Activated naive CD4-positive, alpha-beta T cell treated with Interleukin-2 at 50 U/mL for 16 hours (primary cell): ENCODE measurements at places on chromosomes 6 and 20.

DNA sequence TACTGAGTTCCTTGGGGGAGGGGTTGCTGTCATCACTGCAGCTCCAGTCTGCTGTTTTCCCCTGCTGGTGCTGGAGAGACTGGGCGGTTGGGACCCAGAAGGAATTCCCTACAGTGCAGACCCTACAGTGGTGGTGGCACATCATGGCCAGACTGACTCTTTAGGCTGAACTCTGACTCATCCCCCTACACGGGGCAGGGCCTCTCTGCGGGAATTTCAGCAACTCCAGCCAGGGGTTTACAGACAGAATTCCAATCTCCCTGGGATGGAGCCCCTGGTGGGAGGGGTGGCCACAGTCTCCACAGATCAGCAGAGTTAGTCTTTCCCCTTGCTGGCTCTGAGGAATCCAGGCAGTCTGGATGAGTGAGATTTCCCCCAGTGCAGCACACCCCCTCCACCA is 46.9 kb upstream of the MAPK13 start:
- DNase-seq: no peak

DNA sequence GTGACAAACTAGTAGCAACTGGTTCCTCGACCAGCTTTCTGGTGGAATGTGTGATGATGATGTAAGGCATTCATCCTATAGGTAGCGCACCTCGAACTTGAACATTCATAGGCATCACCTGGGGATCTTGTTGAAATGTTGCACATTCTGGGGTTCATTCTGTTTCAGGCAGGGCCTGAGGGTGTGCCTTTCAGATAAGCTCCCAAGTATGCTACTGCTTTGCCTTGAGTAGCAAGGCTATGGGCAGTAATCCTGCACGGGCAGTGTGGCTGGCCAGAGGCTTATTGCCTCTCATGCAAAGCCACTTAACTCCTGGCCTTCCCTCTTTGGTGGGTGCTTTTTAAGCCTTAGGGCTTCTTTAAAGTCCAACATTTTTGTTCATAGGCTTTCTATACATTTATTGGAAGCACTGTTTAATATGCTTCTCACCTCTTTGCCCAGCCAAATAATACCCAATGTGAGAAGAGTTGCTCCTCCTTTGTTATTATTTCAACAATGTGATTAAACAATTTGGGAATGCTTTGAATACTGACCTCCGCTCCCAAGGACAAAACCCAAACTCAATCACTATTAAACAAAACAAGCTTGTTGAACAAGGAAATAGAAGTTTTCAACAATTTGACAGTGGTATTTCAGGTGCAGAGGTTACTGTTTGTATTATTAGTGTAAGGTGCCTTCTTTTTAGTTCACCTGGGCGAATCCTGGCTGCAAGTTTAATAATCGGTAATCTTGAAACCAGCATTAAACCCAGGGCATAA is 57.5 kb downstream of the JARID2 start:
- DNase-seq: no peak

DNA sequence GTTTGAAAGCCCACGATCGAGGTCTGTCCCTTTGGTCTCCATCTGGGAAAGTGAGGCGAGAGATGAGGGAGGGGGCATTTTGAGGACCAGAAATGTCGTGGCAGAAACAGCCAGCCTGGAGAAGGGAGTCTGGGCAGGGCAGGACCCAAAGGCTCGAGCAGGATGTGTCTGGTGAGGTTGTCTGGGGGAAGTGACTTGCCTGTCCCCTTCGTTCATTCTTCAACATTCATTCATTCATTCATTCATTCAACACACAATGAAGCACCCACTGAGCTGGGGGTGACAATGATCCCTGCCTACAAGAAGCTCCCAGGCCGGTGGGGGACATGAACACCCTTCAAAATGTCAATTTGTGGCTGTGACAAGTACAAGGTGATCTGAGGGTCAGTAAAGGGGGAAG is 80.5 kb downstream of the CEBPB start:
- no peak for DNase-seq

- DNase-seq: no peak
Observed at GRCh38 chr6:28657381-28657768, 131.7 kb downstream of the GPX5 start.

- no peak for DNase-seq
Observed at GRCh38 chr6:108164815-108165706, 761 bp upstream of the NR2E1 start.

GRCh38 chr20:2230726-2231488 is 64.9 kb upstream of the TGM3 start:
- no peak for DNase-seq

GRCh38 chr20:32807706-32808105 is 12.0 kb upstream of the MAPRE1 start:
- no peak for DNase-seq

GRCh38 chr20:40938020-40938419 is 90.6 kb upstream of the TOP1 start:
- DNase-seq: no peak

GRCh38 chr6:136521427-136521826 is 28.8 kb downstream of the MAP7 start:
- no peak for DNase-seq

- no peak for DNase-seq
Observed at GRCh38 chr6:31498748-31499147, 803 bp downstream of the MICB start.

- no peak for DNase-seq
Observed at GRCh38 chr6:111802015-111802414, 71.2 kb downstream of the FYN start.

DNA sequence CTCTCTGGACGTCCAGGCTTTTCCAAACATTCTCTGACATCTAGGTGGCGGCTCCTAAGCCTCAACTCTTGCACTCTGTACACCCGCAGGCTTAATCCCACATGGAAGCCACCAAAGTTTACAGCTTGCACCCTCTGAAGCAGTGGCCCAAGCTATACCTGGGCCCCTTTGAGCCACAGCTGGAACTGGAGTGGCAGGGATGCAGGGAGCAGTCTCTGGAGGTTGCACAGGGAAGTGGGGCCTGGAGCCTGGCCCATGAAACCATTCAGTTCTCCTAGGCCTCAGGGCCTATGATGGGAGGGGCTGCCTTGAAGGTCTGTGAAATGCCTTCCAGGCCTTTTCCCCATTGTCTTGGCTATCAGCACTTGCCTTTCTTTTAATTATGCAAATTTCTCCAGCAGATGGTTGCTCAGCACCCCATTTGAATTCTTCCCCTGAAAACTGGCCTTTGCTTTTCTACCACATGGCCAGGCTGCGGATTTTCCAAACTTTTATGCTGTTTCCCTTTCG is 64.9 kb downstream of the IRF4 start:
- no peak for DNase-seq

DNA sequence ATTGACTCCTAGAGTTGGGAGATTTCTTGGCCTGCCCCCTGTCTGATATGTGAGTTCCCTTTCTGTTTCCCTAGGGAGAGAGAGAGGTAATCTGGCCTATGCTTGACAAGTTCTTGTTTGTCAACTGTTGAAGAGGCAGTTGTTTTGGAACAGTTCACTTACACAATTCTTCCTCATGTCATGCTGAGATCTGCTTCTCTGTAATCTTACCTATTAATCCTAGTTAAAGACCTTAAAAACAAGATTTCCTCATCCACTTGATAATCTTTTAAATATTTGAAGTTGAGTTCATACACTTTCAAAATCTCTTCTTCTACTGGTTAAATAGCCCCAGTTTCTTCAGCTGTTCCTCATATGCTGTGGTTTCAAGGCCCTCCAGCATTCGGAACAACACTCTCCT is 89.9 kb downstream of the FIG4 start:
- no peak for DNase-seq

DNA sequence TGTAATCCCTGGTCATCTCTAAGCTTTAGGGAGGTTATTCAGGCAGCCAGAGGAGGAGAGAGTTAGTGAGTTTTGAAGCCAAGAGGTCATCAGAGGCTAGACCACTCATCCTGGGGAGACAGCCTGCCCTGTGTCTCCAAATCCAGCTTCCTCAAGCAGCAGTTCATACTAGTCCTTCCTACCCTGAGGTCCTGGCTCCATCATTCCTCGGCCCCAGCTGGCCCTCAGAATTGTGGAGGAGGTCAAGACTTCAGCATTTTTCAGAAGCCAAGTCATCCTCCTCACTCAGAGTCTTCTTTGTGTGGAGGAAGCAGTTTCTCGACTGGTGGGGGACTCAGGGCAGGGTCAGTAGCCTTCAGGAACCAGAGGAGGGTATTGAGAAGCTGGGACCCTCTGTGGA is 12.4 kb upstream of the KIAA1755 start:
- DNase-seq: no peak

GRCh38 chr6:170274713-170275560 is 15.9 kb downstream of the DLL1 start:
- no peak for DNase-seq

DNA sequence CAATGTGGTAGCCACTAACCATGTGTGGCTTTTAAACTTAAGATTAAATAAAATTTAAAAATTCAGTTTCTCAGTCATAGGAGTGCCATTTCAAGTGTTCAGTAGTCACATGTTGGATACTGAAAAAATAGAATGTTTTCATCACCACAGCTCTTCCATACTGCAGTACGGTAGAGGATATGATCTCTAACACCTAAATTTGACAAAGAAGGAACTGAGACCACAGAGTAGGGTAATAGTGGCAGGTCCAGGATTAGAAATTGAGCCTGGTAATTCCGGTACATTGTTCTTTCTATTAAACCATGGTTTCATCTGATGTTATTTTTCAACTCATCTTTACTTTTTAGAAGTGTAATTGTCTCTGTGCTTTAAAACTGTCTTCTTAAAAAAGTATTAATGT is 104.0 kb downstream of the CD2AP start:
- no peak for DNase-seq

- DNase-seq: no peak
Observed at GRCh38 chr20:53085720-53086119, 113.6 kb downstream of the TSHZ2 start.

GRCh38 chr6:120077489-120077888 is 727.9 kb upstream of the MAN1A1 start:
- no peak for DNase-seq

DNA sequence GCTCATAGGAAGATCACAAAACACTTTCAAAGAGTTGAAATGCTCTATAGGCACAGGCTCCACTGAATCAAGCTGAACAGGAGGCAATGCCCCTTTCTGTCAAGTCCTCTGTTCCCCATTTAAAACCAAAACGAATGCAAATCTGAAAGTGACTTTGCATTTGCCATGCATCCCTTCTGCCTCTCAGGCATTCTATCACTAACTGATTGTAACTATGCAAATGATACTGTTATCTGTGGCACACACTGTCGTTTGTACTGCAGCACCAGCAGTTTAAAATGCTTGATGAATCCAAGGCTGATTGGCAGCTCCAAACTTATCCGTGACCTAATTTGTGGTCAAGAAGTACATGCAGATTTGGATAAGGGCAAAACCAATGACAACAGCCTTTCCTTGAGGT is 1067.5 kb upstream of the MAP3K7 start:
- no peak for DNase-seq

- DNase-seq: no peak
Observed at GRCh38 chr20:43389839-43390626, 67.7 kb upstream of the SRSF6 start.

GRCh38 chr20:20895537-20895936 is 183.1 kb upstream of the RALGAPA2 start:
- no peak for DNase-seq

GRCh38 chr20:47479506-47479905 is 22.2 kb upstream of the NCOA3 start:
- DNase-seq: no peak

- no peak for DNase-seq
Observed at GRCh38 chr20:23003077-23003635, 32.0 kb upstream of the SSTR4 start.

DNA sequence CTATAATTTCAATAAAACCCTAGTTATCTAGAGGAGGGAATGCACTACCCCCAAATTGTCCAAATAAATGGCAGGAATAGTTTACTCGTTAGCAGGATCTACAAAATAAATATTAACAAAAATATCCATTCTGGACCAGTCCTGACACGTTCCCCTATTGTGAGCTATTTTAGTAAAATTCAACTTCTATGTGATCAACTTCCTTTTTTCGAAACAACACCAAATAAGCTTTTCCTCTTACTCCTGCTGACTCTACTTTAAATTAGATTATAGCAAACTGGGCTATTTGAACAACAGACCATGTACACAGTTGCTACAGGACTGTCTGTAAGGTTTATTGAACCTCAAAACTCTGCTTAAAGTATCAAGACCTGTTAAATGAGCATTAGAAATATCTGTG is 154.3 kb downstream of the IPCEF1 start:
- no peak for DNase-seq

- no peak for DNase-seq
Observed at GRCh38 chr6:167779129-167779992, 47.4 kb upstream of the AFDN start.
